ENCODE measurements at places on chromosomes 11 and 22.

GRCh38 chr11:134362192-134362901 is 30.6 kb downstream of the GLB1L2 start:
- no peak for DNase-seq

- DNase-seq = no peak
These were observed 88.1 kb downstream of the GALNT18 start for GRCh38 chr11:11533751-11534150.

DNA sequence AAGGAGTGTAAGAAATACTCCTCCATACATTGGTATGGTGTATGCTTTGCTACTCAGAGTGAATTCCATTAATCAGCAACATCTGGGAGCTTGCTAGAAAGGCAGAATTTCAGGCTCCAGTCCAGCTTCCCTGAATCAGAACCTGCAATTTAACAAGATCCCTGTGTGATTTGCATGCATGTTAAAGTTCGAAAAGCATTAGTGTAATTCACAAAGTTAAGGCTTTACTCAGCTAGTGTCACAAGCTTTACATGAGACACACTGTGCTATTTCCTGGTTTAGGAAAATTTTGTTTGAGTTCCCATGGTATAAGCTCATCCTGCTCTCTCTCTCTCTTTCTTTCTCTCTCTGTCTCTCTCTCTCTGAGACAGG is 37.0 kb upstream of the HEPHL1 start:
- DNase-seq = no peak

- DNase-seq = no peak
These were observed 18.4 kb downstream of the NEAT1 start for GRCh38 chr11:65440831-65441499.

DNA sequence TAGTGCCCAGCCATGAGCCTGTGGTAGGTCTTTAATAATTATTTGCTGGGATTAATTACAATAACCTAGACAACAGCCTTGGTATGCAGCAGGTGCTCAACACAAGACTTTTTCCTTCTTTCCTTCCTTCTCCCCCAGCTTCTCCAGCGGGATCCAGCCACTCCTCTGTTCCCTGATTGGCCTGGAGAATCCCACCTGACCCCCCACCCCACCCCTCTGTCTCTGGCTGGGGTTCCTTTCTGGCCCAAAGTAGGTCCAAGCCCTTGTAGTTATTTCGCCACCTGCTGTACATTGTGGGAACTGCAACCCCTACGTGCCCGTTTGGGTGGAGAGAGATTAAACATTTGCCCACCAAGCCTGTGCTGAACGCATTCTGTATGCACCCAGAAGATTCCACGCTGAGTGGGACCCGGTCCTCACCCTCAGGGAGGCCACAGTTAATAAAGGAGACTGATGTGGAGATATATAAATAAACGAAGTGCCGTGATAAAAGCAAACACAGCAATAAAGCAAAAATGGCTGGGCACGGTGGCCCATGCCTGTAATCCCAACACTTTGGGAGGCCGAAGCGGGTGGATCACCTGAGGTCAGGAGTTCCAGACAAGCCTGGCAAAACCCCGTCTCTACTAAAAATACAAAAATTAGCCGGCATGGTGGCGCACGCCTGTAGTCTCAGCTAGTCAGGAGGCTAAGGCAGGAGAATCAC is 32.1 kb upstream of the DGKZ start:
- peak; percentile 71 for DNase-seq

DNA sequence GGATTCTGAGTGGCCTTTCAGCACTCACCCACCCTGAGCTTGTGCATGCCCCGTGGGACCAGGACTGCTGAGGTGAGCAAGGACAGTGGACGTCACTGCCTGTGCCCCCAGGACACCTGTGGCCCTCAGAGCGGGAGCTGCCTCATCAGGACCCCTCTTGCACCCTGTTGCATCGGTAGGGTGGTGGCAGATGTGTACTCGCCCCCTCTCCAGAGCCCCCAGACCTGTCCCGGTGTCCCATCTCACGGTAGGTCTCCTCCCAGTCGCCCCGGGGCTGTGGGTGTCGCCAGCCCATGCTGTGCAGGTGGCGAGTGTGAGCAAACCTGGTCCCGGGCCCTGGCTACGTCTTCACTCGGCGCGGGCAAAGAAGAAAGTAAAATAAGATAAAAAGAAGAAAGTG is 374.2 kb downstream of the TBC1D22A start:
- no peak for DNase-seq

DNA sequence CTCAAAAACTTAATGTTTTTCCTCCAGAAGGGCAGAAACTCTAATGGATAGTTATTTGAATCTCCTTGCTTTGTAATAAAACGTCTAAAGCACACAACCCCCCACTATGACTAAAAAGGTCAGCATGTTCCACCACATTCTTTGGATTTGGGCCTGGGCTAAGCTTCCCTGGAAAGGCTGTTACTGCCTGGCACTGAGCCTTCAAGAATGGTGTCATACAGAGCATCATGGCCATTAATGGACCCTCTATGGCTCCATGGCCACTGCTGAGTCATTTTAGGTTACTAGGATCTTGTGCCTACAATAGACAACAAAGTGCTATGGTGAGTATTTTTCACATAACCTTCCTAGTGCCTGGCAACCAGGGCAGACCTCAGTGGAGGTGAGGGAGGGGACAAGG is 242.6 kb upstream of the FAT3 start:
- no peak for DNase-seq

GRCh38 chr11:13009476-13009920 is 382 bp downstream of the RASSF10 start:
- no peak for DNase-seq

- no peak for DNase-seq
These were observed 93.8 kb downstream of the KCNC1 start for GRCh38 chr11:17828311-17828751.

DNA sequence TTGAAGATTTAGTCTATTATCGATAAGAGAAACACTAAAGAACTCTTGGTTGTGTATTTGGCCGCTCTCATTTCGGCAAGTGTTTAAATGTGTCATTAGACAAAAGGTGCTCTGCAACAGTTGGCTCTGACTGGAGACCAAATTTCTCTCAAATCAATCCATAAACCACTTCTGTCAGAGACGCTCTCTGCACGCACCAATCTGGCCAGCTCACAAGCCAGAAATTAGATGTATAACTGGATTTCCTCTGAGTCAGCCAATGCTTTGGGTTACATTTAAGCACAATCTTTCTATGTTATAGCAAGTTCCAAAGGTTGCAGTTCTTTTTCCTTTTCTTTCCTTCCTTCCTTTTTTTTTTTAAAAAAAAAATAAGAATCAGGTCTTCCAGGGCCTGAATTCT is 17.6 kb upstream of the PARVA start:
- DNase-seq = no peak

- DNase-seq = no peak
These were observed 10.5 kb downstream of the C11orf86 start for GRCh38 chr11:66985508-66986177.

- no peak for DNase-seq
These were observed 1227.2 kb upstream of the TENM4 start for GRCh38 chr11:80668039-80668438.

DNA sequence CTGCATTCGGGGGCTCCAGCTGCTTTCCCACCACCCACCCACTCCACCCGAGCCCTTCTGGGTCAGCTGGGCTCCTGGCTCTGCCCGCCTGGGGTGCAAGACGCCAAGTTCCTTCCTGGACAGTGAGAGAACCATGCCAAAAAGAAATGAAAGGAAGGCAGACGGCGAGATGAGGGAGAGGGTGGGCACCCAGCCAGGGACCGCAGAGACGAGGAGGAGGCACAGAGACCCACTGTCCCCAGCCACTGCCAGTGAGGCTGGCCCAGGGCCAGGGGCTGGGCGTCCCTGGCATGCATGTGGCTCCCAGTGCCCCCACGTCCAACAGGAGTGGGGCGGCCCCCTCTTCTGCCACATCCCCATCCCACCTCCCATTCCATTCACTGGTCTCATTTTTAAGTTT is 10.8 kb upstream of the CD81 start:
- DNase-seq = no peak

DNA sequence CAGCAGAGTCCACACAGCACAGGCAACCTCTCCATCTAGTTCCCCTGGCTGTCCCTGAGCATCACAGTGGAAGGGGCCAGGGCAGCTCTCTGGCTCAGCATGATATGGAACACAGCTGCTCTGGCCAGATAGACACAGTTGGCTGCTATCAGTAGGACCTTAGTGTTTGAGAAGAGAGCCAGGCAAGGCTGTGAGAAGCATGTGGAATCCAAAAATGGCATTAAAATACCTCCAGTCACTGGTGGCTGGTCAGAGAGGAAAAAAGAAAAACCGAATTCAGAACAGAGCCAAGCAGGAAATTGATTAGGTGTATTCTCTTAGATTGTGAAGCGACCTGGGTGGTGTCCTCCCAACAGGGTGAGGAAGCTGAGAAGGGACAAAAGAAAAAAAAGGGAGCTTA is 27.9 kb downstream of the SERPINH1 start:
- DNase-seq = no peak

- no peak for DNase-seq
These were observed 73.7 kb downstream of the PHF21A start for GRCh38 chr11:46047520-46047919.

- DNase-seq = peak; percentile 25
These were observed at the start of gene CD151 for GRCh38 chr11:832529-833113. Gene CD151 (plus strand): TSS chr11:832952. CDS start chr11:836070, 3,118 bp downstream.

DNA sequence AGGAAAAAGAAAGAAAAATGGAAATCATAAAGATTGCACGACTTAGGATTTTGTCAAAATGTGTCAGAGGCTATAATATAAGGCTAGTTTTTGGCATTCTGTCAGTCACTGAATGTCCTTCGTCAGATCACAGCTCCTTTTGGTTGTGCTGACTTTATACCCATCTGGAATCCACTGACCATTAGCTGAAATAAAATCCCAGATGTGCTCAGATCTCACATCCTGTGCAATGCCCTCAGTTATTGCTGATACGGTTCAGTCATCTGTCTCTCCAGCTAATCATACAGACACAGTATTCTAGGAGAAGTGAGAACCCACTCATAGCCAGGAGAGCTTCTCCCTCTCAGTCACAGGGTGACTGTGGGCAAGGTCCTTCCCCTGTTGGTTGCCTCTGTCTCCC is 11.5 kb downstream of the CD44 start:
- DNase-seq = no peak

GRCh38 chr22:48376428-48376827 is 1451.2 kb downstream of the BRD1 start:
- no peak for DNase-seq

DNA sequence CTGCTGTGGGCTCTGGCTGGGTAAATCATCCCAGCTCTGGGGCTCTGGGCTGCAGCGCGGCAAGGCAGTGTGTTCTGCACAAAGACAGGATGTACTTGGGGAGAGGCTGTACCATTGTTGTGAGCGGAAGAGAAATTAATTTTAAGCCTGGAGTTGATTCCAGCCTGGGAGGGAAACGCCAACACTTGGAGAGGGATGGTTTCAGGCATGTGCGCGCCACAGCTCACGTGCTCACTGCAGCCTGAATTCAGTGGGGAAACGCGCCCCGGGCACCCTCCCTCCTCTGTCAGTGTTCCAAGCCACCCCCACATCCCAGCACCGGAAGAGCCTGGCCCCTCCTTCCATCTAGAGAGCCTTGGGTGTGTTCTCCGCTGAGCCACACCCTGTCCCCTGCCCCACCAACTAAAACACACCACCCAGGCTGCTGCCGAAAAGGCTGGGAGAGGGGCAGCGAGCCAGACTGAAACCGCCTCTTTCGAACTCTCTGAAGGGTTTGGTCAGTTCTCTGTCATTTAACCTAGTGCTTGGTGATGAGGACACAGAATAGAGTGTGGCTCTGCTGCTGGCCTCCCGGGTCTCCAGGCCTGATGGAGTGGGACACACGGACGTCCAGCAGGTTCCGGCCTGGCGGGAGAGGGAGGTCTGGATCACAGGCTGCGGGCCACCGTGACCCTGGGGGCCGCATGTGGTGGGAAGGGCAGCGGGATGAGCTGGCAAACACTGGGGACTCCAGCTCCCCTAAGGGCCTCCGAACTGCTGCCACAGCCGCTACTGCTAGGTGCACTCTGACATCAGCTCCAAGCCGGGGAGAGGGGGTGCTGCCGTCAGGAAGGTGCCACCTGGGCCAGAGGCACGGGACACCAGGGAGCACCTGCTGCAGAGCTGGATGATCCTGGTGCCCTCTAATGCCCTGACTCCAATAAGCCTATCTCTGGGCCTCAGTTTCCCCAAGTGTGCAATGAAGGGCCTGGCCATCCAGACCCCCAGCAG is 230.8 kb downstream of the CTTN start:
- no peak for DNase-seq

GRCh38 chr11:131938351-131938751 is 567.9 kb downstream of the NTM start:
- DNase-seq = no peak

GRCh38 chr11:29996016-29996415 is 20.8 kb downstream of the KCNA4 start:
- no peak for DNase-seq

DNA sequence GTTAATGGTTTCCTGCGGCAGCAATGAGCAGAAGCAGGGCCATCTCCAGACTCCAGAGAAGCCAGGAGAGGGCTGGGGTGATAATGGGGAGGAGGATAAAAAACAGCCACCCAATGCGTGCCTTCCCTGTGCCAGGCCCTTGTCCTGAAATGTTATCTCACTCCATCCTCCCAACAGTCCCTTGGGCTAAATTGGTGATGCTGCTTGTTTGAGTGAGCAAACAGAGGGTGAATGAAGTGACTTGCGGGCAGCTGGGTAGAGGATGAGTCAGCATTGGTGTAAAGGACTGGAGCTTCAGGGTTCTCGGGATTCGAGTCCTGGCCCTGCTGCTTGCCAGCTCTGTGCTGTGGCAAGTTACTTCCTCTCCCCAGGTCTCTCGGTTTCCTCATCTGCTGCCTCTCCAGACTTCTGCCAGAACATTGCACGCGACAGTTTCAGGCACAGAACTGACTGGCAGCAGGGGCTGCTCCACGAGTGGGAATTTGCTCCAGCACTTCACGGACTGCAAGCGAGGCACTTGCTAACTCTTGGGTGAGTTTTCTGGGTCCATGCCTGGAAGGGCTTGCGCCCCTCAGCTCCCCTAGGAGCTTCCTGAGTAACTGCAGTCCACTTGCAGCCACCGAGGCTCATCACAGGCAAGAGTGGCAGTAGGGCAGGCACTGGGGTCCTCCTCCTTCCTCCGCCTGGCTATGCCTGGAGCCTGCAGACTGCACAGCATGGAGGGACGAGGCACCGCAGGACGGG is at the start of gene P2RY6:
P2RY6 (plus strand) TSS at position 403 of the 744 bp plus-strand sequence. CDS start 24,181 bp downstream, outside the sequence.
- no peak for DNase-seq

GRCh38 chr11:76801736-76802135 is 18.6 kb downstream of the TSKU start:
- no peak for DNase-seq

GRCh38 chr11:3796346-3796745 is 1.0 kb downstream of the NUP98 start:
- DNase-seq = no peak

DNA sequence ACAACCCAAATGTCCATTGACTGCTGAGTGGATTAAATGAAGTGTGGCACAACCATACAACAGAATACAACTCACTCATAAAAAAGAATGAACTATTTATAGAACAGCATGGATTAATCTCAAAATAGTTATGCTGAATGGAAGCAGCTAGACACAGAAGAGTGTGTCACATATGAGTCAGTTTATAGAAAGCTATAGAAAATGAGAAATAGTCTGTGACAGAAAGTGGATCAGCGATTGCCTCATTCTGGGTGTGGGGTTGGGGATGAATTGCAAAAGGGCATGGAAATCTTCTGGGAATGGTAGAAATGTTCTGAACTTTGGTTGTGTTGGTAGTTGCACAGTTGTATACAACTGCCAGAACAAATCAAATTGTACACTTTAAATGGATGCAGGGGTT is 37.4 kb downstream of the PRR5L start:
- DNase-seq = no peak

- DNase-seq = no peak
These were observed 23.1 kb upstream of the IRAG1 start for GRCh38 chr11:10716543-10717259.
